Suppressor macrophage treated with lipopolysaccharide for 1 hour (primary cell): ENCODE measurements at places on chromosomes 13 and 19.

DNA sequence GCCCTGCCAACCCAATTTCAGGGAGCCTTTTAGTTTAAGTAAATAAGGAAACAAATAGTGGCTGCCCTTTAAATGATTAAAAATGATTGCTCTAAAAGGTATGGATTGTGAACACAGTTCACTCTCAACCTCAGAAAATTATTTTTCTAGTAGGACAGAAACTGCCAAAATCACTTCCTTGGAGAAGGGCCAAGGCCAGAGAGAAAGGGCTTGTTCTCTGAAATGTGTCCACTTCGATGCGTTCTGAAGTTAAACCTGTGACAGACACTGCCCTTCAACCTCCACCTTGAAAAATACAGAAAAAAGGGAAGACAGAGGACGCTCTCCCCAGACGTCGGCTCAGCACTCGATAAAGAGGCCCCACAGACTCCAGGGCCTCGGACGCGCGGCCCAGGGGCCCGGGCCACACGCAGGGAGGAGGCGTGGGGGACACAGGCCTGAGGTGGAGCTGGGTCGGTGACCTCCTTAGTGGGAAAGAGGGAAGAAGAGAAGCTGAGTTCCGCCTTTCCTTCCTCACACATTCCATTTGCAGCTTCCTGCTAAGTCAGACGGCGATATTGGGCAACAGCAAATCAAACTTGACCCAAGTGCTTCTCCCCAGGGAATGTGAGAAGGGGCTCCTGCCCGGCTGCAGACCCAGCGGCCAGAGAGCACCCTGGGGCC is 63.6 kb downstream of the RASA3 start:
- peak; percentile 75 for DNase-seq

- DNase-seq: no peak
These were observed 37.2 kb downstream of the SLITRK1 start for GRCh38 chr13:83845106-83845505.

DNA sequence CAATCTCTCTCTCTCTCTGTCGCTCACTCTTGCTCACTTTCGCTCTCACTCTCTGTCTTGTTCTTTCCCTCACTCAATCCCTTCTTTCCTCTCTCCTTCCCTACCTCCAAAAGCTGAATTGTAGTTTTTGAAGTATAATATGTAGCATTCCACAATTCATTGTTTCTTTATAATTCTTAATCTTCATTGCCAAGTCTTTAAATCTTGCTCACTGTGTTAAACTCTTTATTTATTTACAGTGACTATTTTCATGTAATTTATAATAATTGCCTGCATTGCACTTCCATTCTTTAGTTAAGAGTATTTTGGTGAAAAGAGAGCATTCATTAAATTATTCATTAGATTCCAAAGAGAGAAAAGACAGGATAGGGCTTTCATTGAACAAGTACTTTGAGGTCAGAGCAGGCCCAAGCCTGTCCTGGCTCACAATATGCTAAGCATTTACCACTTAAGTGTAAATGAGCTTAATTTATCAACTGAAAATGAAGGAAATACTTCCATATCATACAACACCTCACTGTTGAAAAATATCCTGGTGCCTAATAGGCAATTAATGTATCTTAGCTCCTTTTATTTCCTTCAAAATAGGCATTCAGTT is 257.4 kb upstream of the SLITRK1 start:
- DNase-seq: no peak

DNA sequence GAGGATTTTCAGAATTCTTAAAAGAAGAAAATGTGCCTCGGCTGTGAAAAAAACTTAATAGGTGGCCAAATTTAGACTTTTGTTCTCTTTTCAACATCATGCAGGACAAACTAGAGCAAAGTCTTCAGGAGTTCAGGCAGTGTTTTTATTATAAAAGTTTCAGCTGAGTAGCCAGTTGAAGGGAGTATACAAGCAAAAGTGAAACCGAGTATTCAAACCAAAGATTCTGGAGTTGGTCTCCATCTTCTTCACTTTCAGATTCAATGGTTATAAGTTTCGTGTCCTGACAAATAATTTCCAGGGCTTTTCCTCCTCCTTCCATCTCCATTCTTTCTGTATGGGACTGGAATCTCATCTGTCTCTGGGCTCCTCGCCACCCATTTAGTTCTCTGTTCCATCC is 379.7 kb downstream of the GPC5 start:
- DNase-seq: no peak

GRCh38 chr13:113840541-113841352 is 23.1 kb downstream of the GAS6 start:
- DNase-seq: no peak

- no peak for DNase-seq
These were observed 811.1 kb downstream of the UQCRFS1 start for GRCh38 chr19:28401739-28402424.

GRCh38 chr19:27734496-27735220 is 1478.3 kb downstream of the UQCRFS1 start:
- no peak for DNase-seq

DNA sequence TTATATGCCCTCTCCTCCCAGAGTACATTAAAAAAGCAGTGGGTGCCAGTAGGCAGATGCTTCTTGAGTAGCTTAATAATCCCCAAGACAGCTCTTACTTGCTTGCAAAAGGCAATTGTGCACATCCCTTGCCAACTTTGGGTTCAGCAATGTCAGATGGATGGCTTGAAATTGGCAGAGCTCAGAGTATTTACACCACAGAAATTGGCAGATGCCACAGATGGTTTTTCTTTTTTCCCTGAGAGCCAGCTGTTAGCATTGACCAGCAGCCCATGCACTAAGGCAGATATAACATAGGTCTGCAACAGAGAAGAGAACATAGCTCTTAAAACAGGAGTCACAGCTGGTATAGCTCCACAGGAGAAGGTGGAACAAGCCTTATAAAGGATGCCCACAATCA is 18.4 kb upstream of the RNASEH2B start:
- no peak for DNase-seq

- DNase-seq: peak; percentile 90
These were observed 11.9 kb upstream of the ATF5 start for GRCh38 chr19:49916839-49917733.
